ENCODE measurements at places on chromosomes 1 and 21.

GRCh38 chr1:236039740-236040685 lies 24.9 kb downstream of the NID1 start:
- DNase-seq = peak; percentile 77

DNA sequence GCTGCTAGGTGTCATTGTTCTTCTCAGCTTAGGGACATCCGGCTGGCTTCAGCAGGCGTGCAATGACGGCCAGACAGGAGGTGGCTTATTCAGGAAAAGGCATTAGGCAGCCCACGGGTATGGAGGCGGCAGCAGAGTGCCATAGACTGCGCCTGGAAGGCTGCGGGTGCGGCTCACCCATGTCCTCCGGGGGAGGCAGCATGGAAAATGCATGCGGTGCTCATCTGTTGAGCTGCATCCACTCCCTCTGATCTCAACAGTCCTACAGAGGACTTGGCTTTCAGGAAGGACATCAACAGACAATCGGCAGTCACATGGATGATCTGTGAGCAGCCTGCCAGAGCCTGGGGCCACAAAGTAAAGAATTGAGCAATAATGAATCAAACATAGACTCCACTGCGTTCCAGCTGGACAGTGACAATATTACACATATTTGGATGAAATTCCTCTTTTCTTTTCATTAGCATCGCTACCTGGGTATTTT lies 42.9 kb downstream of the UMODL1 start:
- peak; percentile 45 for DNase-seq

DNA sequence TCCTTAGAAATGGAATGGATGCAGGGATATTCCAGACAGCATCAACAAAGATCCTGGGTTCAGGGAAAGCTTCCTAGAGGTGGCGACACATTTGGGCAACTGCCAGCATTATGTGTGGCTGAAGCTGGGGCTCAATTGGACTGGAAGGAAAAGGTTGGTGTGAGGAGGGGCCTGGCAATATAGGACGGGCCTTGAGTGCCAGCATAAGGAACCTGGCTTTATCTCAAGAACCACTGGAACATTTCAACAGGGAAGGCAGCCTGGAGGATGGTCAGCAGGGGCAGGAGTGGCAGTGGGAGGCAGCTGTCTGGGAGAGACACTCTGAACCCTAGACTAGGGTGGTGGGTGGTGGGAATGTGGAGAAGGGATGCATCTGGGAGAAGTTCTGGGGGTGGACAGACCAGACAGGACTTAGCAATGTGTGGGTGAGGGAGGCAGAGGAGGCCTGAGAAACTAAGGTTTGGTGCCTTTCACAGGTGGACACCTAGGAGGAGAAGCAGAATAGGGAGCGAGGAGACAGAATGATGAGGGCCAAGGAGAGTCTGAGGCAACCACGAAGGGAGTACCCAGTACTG lies 3.5 kb downstream of the SH3BGRL3 start:
- no peak for DNase-seq

GRCh38 chr21:39381009-39381408 lies 32.1 kb upstream of the HMGN1 start:
- peak; percentile 17 for DNase-seq

- DNase-seq = no peak
These were observed 22.4 kb downstream of the PROX1 start for GRCh38 chr1:214010197-214010573.

- DNase-seq = no peak
These were observed 217.6 kb downstream of the LYPLAL1 start for GRCh38 chr1:219391297-219391696.

DNA sequence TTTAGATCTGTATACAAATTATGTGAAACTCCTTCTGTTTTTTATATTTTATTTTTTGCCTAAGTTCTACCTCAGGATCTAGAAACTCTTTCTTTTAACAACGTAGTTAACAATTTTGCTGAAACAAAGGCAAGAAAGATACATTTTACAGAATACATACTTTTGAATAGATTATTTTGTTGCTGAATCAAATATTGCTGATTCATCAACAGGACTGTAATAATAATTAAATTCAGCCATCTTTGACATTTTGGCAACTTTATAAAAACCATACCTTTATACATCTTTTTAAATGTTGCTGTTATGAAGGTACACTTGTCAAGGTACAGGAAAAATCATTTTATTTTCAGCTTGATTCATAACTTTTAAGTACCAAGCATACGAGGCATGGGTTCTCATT lies 10.7 kb upstream of the COA6 start:
- no peak for DNase-seq
